Muscle of leg (tissue), 16 donors: ENCODE measurements at places on chromosomes 11 and 22. TPM values are rescaled to one million over a fixed set of nuclear protein-coding genes. Genes with fewer than 3 reads are reported as not detected.

GRCh38 chr11:119683783-119684182 is 45.2 kb downstream of the NECTIN1 start:
- H3K27me3 ChIP-seq = peaks cover 2% of the 10 kb centered on the region
- H3K4me3 ChIP-seq = no peak overlapping the region
- peaks cover 80% of the 10 kb centered on the region for H3K4me1 ChIP-seq

GRCh38 chr11:16292167-16292859 is 64.0 kb downstream of the SOX6 start:
- H3K4me3 ChIP-seq = no peak overlapping the region
- DNase-seq = peak; percentile 79
- no peaks in the 10 kb centered on the region for H3K36me3 ChIP-seq
- peaks cover 9% of the 10 kb centered on the region for H3K4me1 ChIP-seq
- no peaks in the 10 kb centered on the region for H3K27me3 ChIP-seq

Gene APOBEC3F
- 2.7 TPM for total RNA-seq

DNA sequence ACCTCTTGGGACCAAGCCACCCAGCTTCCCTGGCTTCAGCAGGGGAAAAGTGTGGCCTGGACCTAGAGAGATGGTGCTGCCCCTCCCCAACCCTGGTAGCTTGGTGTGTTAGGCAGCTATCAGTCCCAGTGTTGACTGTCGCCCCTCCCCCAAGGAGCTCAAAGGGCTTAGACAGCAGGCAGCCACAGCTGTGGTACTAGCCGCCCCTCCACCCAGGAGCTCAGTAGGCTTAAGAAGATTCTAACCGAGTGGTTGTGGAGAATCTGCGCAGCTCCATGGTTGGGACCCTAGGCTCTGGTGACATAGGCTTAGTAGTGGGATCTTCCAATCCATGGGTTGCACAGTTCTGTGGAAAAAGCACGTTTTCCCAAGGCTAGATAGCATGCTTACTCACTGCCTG is 458.4 kb upstream of the LRRC4C start:
- no peak overlapping the region for H3K27ac ChIP-seq
- no peak overlapping the region for H3K4me3 ChIP-seq

Gene DERL3
- total RNA-seq = 0.62 TPM

Gene HOATZ
- not detected for total RNA-seq

Gene TESMIN
- total RNA-seq = 0.09 TPM

DNA sequence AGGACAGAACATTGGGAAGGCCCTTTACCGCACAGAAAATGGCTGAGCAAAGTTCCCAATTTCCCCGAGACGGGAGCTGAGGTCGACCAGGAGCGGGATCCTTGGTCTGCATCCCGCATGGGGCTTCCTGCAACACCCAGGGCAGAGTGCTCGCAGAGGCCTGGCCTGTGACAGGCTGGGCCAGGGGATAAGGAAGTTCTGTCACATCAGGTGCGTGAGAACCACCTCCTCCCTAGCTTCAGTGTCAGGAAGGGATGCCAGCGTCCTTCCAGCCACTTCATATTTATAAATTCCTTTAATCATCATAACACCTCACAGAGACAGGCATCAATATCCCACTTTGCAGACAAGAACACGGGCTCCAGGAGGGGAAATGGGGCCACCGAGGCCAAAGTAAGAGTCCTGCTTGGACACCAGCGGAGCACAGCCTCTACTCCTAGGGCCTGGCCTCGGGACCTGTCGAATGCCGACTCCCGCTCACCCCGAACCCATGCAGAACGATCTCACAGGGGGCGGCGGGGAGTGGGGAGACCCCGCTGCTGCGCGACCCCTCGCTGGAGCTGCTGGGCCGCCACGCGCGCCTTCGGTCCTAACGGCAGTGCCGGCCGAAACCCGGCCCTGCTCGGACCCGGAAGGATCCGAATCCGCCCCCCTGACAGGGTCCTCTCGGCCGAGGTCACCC is 532 bp downstream of the BET1L start:
- peaks cover 49% of the 10 kb centered on the region for H3K36me3 ChIP-seq
- peak; percentile 37 for DNase-seq
- peaks cover 51% of the 10 kb centered on the region for H3K4me1 ChIP-seq
- peak overlapping the region; percentile 95 for H3K4me3 ChIP-seq

GRCh38 chr11:104946907-104947306 is 21.5 kb downstream of the CASP4 start:
- H3K27ac ChIP-seq = no peak overlapping the region
- H3K4me3 ChIP-seq = no peak overlapping the region
- DNase-seq = peak; percentile 48
- H3K4me1 ChIP-seq = no peaks in the 10 kb centered on the region
- no peaks in the 10 kb centered on the region for H3K27me3 ChIP-seq
- peaks cover 19% of the 10 kb centered on the region for H3K36me3 ChIP-seq

GRCh38 chr11:78801161-78801884 is 226.7 kb upstream of the NARS2 start:
- DNase-seq = peak; percentile 93
- H3K4me3 ChIP-seq = no peak overlapping the region
- H3K27me3 ChIP-seq = no peaks in the 10 kb centered on the region
- peaks cover 14% of the 10 kb centered on the region for H3K4me1 ChIP-seq
- peak overlapping the region; percentile 48 for H3K27ac ChIP-seq
- no peaks in the 10 kb centered on the region for H3K36me3 ChIP-seq

Gene DNAJB13
- total RNA-seq = 0.18 TPM

Gene TMEM45B
- 0.04 TPM for total RNA-seq

DNA sequence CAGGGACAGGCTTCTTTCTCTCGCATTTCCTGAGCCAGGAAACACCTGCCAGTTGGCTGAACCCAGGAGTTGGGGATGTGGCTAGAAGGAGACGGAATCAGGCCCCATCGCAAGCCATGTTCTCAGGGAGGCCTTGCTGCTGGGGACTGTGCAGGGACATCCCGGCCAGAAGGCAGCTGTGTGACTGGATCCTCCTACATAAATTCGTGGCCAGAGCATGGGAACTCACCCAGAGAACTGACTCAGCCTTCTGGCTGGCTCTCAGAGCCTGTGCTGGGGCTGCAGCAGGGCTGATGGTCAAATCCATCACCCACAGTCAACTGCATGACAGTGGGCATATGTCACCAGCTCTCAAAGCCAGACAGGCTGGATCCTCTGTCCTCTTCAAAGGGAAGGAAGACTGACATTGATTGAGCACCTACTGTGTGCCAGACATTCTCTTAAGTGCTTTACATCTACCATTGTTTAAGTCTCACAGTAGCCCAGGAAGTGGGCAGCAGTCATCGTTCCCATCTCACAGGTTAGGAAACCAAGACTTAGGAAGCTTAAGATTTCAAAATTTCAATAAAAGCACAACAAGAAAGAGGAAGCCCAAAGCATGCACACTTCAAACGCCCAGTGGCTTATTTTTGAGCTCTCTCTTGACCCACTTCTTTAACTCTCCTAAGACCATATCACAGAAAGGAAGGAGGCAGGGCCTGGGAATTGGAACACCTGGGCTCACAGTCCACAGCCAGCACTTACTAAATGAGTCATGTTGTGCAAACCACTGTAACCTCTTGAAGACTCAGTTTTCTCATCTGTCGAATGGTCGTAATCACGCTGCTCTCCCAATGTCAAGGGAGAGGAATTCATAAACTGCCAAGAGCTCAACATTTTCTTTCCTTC is 30.9 kb upstream of the CACNG2 start:
- peaks cover 13% of the 10 kb centered on the region for H3K27me3 ChIP-seq
- H3K36me3 ChIP-seq = no peaks in the 10 kb centered on the region
- no peak overlapping the region for H3K27ac ChIP-seq
- peaks cover 2% of the 10 kb centered on the region for H3K4me1 ChIP-seq
- H3K4me3 ChIP-seq = no peak overlapping the region
- peak; percentile 83 for DNase-seq

DNA sequence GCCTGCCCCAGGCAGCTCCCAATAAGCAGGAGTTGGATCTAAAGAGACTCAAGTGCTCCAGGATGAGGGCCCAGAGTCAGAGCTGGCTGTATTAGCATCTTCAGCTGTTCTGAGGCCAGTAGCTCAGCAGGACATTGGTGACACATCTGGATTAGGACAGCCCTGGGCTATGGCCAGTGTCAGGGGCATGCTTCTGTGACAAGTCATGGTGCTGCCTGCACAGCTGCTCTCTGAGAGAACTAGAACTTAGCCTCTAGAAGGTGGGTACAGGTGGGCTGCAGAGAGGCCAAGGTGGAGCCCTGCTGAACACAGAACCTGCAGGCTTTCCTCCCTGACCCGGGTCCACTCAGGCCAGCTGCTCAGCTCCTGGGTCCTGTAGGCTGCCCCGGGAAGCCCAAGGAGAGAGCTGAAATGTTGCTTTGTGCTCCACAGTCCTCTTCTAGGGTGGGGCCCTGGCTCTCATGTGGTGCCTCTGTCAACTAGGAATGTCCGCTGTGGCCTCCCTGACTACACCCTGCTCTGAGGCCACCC is 426.9 kb downstream of the SOX6 start:
- no peak for DNase-seq
- no peak overlapping the region for H3K27ac ChIP-seq
- H3K27me3 ChIP-seq = no peaks in the 10 kb centered on the region
- H3K4me3 ChIP-seq = no peak overlapping the region
- peaks cover under 1% of the 10 kb centered on the region for H3K4me1 ChIP-seq
- H3K36me3 ChIP-seq = no peaks in the 10 kb centered on the region

DNA sequence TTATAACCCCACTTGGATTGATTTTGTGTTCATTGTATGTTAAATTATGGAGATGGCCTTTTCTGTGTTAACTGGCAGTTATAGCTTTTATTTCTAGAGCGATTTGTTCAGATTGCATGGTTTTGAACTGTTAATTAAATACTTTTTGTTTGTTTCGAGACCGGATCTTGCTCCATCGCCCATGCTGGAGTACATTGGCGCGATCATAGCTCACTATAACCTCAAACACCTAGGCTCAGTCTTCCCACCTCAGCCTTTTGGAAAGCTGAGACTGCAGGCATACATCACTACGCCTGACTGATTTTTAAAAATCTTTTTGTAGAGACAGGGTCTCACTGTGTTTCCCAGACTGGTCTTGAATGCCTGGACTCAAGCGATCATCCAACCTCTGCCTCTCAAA is 77.0 kb downstream of the FAM83F start:
- no peak for DNase-seq
- no peak overlapping the region for H3K27ac ChIP-seq
- no peaks in the 10 kb centered on the region for H3K36me3 ChIP-seq
- no peaks in the 10 kb centered on the region for H3K27me3 ChIP-seq
- H3K4me3 ChIP-seq = no peak overlapping the region

Gene ALKBH8
- total RNA-seq = 8.8 TPM

DNA sequence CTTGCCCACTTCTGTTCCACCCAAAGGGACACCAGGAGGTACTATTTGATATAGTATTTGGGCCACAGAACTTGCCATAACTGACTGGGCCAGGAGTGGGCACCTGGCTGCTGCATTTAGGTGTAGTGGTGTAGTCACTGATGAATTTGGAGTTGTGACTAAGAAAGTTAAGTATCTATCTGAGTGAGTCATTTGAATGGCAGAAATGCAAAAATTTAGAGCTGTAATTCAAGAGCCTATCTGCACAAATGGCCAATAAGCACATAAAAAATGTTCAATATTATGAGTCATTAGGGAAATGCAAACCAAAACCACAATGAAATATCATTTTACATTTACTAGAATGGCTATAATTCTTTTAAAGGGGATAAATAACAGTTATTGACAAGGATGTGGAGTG is 14.7 kb downstream of the GLYATL2 start:
- no peaks in the 10 kb centered on the region for H3K36me3 ChIP-seq
- H3K4me3 ChIP-seq = no peak overlapping the region
- DNase-seq = no peak
- H3K4me1 ChIP-seq = no peaks in the 10 kb centered on the region
- H3K27ac ChIP-seq = no peak overlapping the region
- no peaks in the 10 kb centered on the region for H3K27me3 ChIP-seq

GRCh38 chr11:102202972-102203371 is 92.7 kb downstream of the YAP1 start:
- H3K4me1 ChIP-seq = no peaks in the 10 kb centered on the region
- no peak overlapping the region for H3K27ac ChIP-seq
- no peak for DNase-seq
- H3K27me3 ChIP-seq = no peaks in the 10 kb centered on the region
- H3K36me3 ChIP-seq = peaks cover 13% of the 10 kb centered on the region
- no peak overlapping the region for H3K4me3 ChIP-seq

DNA sequence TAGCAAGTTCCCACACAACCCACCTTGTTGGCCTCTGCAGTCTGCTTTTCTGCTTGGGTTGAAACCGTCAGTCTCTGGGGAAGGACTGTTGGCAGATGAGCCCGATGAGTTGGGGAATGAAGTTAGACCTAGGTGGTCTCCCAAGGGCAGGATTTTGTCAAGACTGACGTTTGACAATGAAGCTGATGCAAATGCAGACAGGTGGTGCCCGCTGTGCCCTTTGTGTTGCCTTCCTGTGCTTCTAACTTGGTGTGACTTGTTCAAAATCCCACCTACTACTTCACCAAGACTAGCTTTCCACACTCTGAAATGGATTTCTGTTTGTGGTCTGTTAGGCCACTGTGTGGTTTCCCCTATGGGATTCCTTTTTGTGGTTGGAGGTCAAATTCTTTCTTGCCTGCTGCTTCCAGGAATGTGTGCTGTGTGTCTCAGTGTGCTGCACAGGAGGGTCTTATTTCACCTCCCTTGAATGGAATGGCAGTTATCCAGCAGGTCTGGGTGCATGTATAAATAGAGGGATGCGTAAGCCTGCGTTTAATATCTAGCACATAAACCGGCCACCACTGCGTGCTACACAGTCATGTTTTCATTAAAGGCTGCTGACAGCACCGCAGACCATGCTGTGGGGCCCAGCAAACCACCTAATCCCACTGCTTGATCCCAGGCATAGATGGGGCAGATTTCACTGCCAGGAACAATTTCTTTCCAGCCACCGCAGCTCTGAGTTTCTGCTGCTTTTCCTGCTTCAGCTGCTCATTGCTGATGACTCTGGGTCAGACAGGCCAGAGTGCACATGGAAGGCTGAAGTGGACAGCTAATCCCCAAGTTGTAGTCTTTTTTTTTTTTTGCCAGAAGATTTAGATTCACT is 44.8 kb downstream of the ADAMTS8 start:
- peak; percentile 81 for DNase-seq
- H3K4me1 ChIP-seq = peaks cover 26% of the 10 kb centered on the region

GRCh38 chr11:74412733-74413359 is 14.6 kb upstream of the PGM2L1 start:
- DNase-seq = no peak
- H3K27me3 ChIP-seq = peaks cover 2% of the 10 kb centered on the region
- no peak overlapping the region for H3K4me3 ChIP-seq
- H3K27ac ChIP-seq = no peak overlapping the region

Gene FAM111A
- total RNA-seq = 29.4 TPM

GRCh38 chr11:46294365-46295309 is 17.2 kb downstream of the CREB3L1 start:
- DNase-seq = peak; percentile 85
- H3K4me3 ChIP-seq = peak overlapping the region; percentile 41
- peaks cover 5% of the 10 kb centered on the region for H3K36me3 ChIP-seq
- H3K27me3 ChIP-seq = peaks cover 12% of the 10 kb centered on the region

Gene GSTT2
- 0.18 TPM for total RNA-seq

Gene OR5B21
- total RNA-seq = not detected

- no peak overlapping the region for H3K4me3 ChIP-seq
- H3K4me1 ChIP-seq = no peaks in the 10 kb centered on the region
- H3K27ac ChIP-seq = no peak overlapping the region
- H3K27me3 ChIP-seq = peaks cover 4% of the 10 kb centered on the region
These were observed 150.3 kb downstream of the NECTIN1 start for GRCh38 chr11:119578521-119579191.
